ENCODE measurements at places on chromosomes 5 and 9. TPM values are rescaled to one million over a fixed set of nuclear protein-coding genes. Genes with fewer than 3 reads are reported as not detected.

GRCh38 chr9:34176089-34176488 lies 2.8 kb upstream of the UBAP1 start:
- no peak overlapping the region for H3K4me3 ChIP-seq
- no peak overlapping the region for H3K27ac ChIP-seq
- no peaks in the 10 kb centered on the region for H3K27me3 ChIP-seq
- no peak for DNase-seq
- H3K4me1 ChIP-seq, result peaks cover 33% of the 10 kb centered on the region

- no peak for DNase-seq
- no peak overlapping the region for H3K27ac ChIP-seq
- peaks cover 2% of the 10 kb centered on the region for H3K36me3 ChIP-seq
- H3K27me3 ChIP-seq, result no peaks in the 10 kb centered on the region
These were observed 33.5 kb downstream of the AUH start for GRCh38 chr9:91328186-91328585.

IL9 gene
- not detected for total RNA-seq

- H3K27me3 ChIP-seq, result no peaks in the 10 kb centered on the region
- no peak overlapping the region for H3K27ac ChIP-seq
- H3K4me1 ChIP-seq, result no peaks in the 10 kb centered on the region
- DNase-seq, result peak; percentile 53
- H3K4me3 ChIP-seq, result no peak overlapping the region
- no peaks in the 10 kb centered on the region for H3K36me3 ChIP-seq
These were observed 135.0 kb upstream of the IRX4 start for GRCh38 chr5:2017540-2018389.

DNA sequence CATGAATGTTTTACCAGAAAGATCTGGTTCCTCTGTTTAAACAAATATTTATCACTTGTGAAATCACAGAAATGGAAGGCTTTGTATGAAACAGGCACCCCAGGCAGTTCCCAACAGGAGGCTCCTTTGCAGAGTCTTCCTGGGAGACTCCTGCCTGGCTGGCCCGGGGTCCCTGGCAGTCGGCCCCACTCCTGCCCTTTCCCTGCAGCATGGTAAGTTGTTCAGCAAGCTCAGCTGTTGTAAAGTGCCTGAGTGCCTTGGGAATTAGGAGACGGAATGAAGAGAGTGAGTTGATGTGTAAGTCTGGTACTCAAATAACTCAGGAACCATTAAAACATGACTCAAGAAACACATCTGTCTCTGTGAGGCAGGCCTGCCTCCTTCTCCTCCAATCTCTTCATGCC lies 17.5 kb upstream of the LHFPL2 start:
- H3K4me1 ChIP-seq, result no peaks in the 10 kb centered on the region
- no peaks in the 10 kb centered on the region for H3K27me3 ChIP-seq
- H3K4me3 ChIP-seq, result no peak overlapping the region

DNA sequence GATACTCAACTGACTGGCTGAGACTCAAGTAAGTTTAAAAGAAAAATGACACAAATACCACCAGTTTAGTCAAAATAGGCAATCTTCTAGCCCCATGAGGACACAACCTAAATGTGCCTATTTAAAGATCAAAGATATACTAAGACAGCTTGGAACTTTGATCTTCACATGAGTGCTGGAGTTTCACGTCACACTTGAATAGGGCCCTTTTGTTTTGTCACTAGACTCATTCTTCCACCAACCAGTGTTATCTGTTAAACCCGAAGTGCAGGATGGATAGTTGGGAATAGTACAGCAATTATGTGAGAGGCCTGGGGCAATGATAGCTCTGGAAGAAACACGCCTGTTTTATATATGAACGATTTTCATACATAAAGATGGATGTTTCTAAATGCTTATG lies 792.8 kb upstream of the NUDT12 start:
- no peaks in the 10 kb centered on the region for H3K4me1 ChIP-seq
- no peaks in the 10 kb centered on the region for H3K36me3 ChIP-seq
- H3K27ac ChIP-seq, result no peak overlapping the region
- H3K4me3 ChIP-seq, result no peak overlapping the region
- H3K27me3 ChIP-seq, result no peaks in the 10 kb centered on the region
- no peak for DNase-seq

- no peaks in the 10 kb centered on the region for H3K27me3 ChIP-seq
- DNase-seq, result no peak
- no peaks in the 10 kb centered on the region for H3K4me1 ChIP-seq
- no peak overlapping the region for H3K27ac ChIP-seq
- H3K4me3 ChIP-seq, result no peak overlapping the region
These were observed 749.8 kb upstream of the GRAMD2B start for GRCh38 chr5:125673359-125673950.

- no peak overlapping the region for H3K27ac ChIP-seq
- peaks cover 5% of the 10 kb centered on the region for H3K4me1 ChIP-seq
These were observed 4.9 kb downstream of the FSTL4 start for GRCh38 chr5:133607451-133607850.

MACROH2A1 gene
- 139 TPM for total RNA-seq

DNA sequence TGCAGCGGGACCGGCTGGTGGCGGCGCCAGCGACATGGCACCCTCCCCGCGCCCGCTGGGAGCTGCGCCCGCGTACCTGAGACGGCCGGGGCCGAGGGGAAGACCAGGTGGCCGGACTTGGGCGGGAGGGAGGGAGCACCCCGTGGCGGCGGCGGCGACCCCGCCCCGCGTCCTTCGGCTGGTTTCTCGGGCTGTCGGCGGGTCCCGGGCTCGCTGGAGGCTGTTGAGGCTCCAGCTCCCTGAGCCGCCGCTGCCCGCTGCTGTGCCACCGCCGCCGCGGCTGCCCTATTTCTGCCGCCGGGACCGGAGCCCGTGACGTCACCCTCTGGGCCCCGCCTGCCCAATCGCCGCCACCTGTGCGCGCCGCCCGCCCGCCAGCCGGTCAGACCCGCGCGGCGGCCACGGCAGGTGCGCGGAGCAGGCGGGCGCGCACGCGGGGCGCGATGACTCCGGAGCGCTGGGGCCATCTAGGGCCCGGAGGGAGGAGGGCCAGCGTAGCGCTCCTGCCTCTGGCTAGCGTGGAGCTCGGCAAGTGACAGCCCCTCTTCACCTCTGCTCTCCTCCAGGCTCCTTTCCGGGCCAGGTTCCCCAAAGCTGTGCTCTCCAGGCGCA lies at the start of gene FSTL4:
Gene FSTL4, minus strand, starts transcription at position 293 of the 612 bp plus-strand sequence.
- H3K36me3 ChIP-seq, result no peaks in the 10 kb centered on the region
- H3K4me1 ChIP-seq, result peaks cover 8% of the 10 kb centered on the region
- no peak within 1 kb of the TSS for H3K27ac ChIP-seq
- H3K27me3 ChIP-seq, result peaks cover 26% of the 10 kb centered on the region
- no peak within 1 kb of the TSS for H3K4me3 ChIP-seq

GRCh38 chr5:7856855-7857254 lies 5.9 kb upstream of the CFAP90 start:
- no peak overlapping the region for H3K27ac ChIP-seq
- no peaks in the 10 kb centered on the region for H3K27me3 ChIP-seq
- DNase-seq, result no peak
- H3K4me3 ChIP-seq, result no peak overlapping the region
- H3K36me3 ChIP-seq, result peaks cover 26% of the 10 kb centered on the region
- peaks cover 5% of the 10 kb centered on the region for H3K4me1 ChIP-seq

OR13J1 gene
- not detected for total RNA-seq

- no peak for DNase-seq
- H3K36me3 ChIP-seq, result no peaks in the 10 kb centered on the region
- no peaks in the 10 kb centered on the region for H3K4me1 ChIP-seq
- no peak overlapping the region for H3K27ac ChIP-seq
These were observed 140.7 kb downstream of the ADAMTS2 start for GRCh38 chr5:179204572-179204971.

- DNase-seq, result no peak
- H3K36me3 ChIP-seq, result no peaks in the 10 kb centered on the region
- H3K4me1 ChIP-seq, result peaks cover 34% of the 10 kb centered on the region
- no peak overlapping the region for H3K27ac ChIP-seq
- no peak overlapping the region for H3K4me3 ChIP-seq
These were observed 24.9 kb downstream of the C9orf50 start for GRCh38 chr9:129595903-129596540.

GRCh38 chr5:142206801-142207200 lies 98.2 kb downstream of the NDFIP1 start:
- H3K4me1 ChIP-seq, result no peaks in the 10 kb centered on the region
- H3K27ac ChIP-seq, result no peak overlapping the region
- DNase-seq, result no peak
- H3K27me3 ChIP-seq, result no peaks in the 10 kb centered on the region

GRCh38 chr9:93813221-93814076 lies 141.7 kb downstream of the BARX1 start:
- no peak overlapping the region for H3K27ac ChIP-seq
- H3K27me3 ChIP-seq, result peaks cover 2% of the 10 kb centered on the region
- H3K4me3 ChIP-seq, result no peak overlapping the region
- H3K4me1 ChIP-seq, result no peaks in the 10 kb centered on the region

GRCh38 chr9:110579034-110579861 lies at the start of gene SVEP1:
Gene SVEP1 (minus strand): TSS chr9:110579741. CDS start chr9:110579543, 198 bp downstream.
- H3K4me3 ChIP-seq, result no peak within 1 kb of the TSS
- H3K36me3 ChIP-seq, result no peaks in the 10 kb centered on the region
- no peak for DNase-seq
- H3K27ac ChIP-seq, result no peak within 1 kb of the TSS
- no peaks in the 10 kb centered on the region for H3K4me1 ChIP-seq

DNA sequence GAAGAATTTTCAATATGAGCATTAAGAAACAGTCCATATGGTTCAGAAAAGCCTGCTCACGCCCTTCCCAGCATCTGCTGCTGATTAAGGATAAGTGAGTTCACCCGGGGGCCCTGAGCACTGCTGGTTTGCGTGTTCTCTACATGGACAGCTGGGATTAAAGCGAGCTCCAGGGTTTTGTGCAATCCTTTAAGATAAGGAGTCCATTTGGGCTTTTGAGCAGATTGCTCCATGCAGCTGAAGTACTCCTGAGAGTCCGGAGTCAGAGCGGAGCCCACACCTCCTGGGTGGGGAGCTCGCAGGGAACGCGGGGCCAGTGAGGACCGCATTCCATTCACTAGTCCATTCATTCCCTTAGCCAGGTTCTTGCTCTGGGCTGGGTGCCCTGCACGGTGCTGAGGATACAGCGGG lies 149.3 kb upstream of the COL5A1 start:
- H3K27me3 ChIP-seq, result no peaks in the 10 kb centered on the region
- H3K36me3 ChIP-seq, result no peaks in the 10 kb centered on the region
- peaks cover 3% of the 10 kb centered on the region for H3K4me1 ChIP-seq
- H3K27ac ChIP-seq, result no peak overlapping the region
- no peak for DNase-seq
- H3K4me3 ChIP-seq, result no peak overlapping the region

GRCh38 chr9:106916466-106917235 lies 53.7 kb downstream of the ZNF462 start:
- H3K27me3 ChIP-seq, result no peaks in the 10 kb centered on the region
- H3K4me3 ChIP-seq, result no peak overlapping the region
- no peak overlapping the region for H3K27ac ChIP-seq
- no peaks in the 10 kb centered on the region for H3K36me3 ChIP-seq
- DNase-seq, result no peak

DNA sequence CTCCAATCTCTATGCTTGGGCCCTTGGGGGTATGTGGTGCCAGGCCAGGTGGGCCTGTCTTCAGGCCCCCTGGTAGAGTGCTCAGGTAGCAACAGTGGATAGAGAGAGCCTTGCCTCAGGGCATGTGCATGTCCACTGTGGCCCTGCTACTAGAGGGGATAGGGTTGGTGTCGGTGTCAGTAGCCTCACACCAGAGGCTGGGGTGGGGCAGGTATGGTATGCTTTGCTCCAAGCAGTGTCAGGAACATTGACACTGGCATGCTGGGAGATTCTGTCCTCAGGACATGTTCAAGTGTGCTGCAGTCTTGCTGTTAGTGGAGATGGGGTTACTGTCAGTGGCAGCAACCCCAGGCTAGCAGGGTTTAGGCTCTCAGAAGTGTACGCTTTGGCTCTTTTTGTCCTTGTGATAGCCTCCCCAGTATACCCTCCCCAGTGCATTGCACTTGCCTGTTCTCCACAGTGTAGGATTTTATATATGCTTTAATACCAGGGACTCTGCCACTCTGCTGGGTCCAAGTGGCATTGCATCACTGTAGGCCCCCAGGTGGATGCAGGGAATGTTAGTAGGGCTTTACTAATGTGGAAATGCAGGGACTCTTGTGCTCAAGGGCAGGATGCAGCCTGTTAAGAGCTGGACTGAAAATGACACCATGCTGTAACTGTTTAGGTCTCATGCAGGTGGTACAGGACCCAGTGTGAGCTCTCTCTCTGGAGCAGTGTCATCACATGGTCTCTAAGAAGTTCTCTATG lies 21.6 kb downstream of the RIC1 start:
- no peak overlapping the region for H3K27ac ChIP-seq
- no peak for DNase-seq
- H3K27me3 ChIP-seq, result no peaks in the 10 kb centered on the region
- H3K4me3 ChIP-seq, result no peak overlapping the region
- peaks cover 3% of the 10 kb centered on the region for H3K4me1 ChIP-seq
- no peaks in the 10 kb centered on the region for H3K36me3 ChIP-seq

CBY3 gene
- not detected for total RNA-seq

- no peak overlapping the region for H3K27ac ChIP-seq
- no peaks in the 10 kb centered on the region for H3K27me3 ChIP-seq
- no peaks in the 10 kb centered on the region for H3K4me1 ChIP-seq
- no peaks in the 10 kb centered on the region for H3K36me3 ChIP-seq
These were observed 32.0 kb downstream of the DAPK1 start for GRCh38 chr9:87529671-87530070.

GRCh38 chr5:52623291-52623690 lies 164.4 kb upstream of the ITGA1 start:
- H3K27me3 ChIP-seq, result no peaks in the 10 kb centered on the region
- H3K4me1 ChIP-seq, result no peaks in the 10 kb centered on the region
- H3K27ac ChIP-seq, result no peak overlapping the region

DNA sequence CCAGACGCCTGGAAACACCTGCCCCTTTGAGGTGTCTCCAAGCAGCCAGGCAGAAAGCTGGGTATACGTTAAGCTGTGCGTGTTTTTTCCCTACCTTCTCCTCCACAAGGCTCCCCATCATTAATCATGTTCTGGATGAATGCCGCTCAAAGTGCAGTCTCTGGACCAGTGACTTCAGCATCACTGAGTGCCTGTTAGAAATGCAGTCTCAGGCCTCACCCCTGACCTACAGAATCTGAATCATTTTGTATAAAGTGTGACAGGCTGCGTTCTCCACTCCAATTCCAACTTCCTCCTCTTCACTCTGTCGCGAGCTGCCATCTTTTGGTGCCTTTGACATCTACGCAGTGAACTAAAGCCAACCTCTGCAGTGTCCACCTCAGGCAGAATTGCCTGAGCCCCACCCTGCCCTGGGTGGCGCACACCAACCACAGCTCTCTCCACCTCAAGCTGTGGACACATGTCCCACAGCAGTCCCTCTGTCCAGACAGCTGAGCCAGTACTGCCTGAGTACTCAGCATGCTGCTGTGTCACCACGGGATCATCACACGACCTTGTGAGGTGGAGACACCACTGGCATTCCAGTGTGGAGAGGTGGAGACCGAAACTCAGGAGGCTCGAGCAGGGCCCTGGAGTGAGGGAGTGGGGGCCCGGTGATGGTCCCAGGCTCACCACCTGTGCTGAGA lies 14.2 kb downstream of the PTPN3 start:
- no peak overlapping the region for H3K4me3 ChIP-seq
- H3K36me3 ChIP-seq, result no peaks in the 10 kb centered on the region
- H3K27ac ChIP-seq, result no peak overlapping the region

All from natural killer cell (primary cell).